Panc1 (cell line): ENCODE measurements at places on chromosomes 6 and 20. TPM values are rescaled to one million over a fixed set of nuclear protein-coding genes. Genes with fewer than 3 reads are reported as not detected.

DNA sequence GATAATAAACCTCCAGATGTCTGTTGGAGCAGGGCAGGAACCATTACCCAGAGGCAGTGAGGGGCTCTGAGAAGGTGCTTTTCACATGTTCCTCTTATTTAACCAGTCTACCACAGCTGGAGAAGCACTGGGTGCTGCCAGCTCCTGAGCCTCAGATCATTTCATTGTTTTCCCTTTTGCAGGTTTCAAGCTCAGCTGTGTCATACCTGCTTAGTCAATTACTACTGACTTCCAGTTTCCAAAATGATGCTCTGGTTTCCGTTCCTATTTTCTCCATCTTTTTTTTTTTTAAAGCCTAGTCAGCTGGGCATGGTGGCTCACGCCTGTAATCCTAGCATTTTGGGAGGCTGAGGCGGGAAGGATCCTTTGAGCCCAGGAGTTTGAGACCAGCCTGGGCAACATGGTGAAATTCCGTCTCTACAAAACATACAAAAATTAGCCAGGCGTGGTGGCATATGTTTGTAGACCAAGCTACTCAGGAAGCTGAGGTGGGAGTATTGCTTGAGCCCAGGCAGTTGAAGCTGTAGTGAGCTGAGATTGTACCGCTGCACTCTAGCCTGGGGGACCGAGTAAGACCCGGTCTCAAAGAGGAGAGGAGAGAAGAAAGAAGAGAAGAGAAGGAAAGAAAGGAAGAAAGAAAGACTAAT lies 6.7 kb downstream of the FLOT1 start:
- peaks cover 17% of the 10 kb centered on the region for H3K36me3 ChIP-seq
- H3K4me3 ChIP-seq = no peak overlapping the region
- peaks cover 17% of the 10 kb centered on the region; the same call in 1 of the 2 replicates for H3K4me1 ChIP-seq
- no peak for DNase-seq
- no peaks in the 10 kb centered on the region for H3K27me3 ChIP-seq

GRCh38 chr6:84731901-84732300 lies 32.5 kb downstream of the TBX18 start:
- H3K36me3 ChIP-seq = 0 out of 2 replicates have a peak, but pooled peaks cover 2% of the 10 kb centered on the region
- H3K4me1 ChIP-seq = no peaks in the 10 kb centered on the region
- no peak for DNase-seq
- H3K27ac ChIP-seq = no peak overlapping the region

- H3K4me3 ChIP-seq = no peak overlapping the region
- no peak for DNase-seq
- no peaks in the 10 kb centered on the region for H3K4me1 ChIP-seq
- H3K36me3 ChIP-seq = no peaks in the 10 kb centered on the region
- peaks cover 13% of the 10 kb centered on the region for H3K27me3 ChIP-seq
Observed at GRCh38 chr6:29566856-29567255, 7.3 kb upstream of the UBD start.

Gene OR2H2
- not detected for total RNA-seq

GRCh38 chr6:159788753-159789376 lies 537 bp downstream of the TCP1 start:
- H3K4me3 ChIP-seq = peak overlapping the region; percentile 98
- peak overlapping the region; percentile 87 for H3K27ac ChIP-seq
- H3K4me1 ChIP-seq = peaks cover 28% of the 10 kb centered on the region; the same call in 1 of the 2 replicates
- DNase-seq = no peak
- peaks cover 54% of the 10 kb centered on the region for H3K36me3 ChIP-seq

GRCh38 chr6:157264701-157265100 lies 58.6 kb downstream of the TMEM242 start:
- DNase-seq = no peak
- no peaks in the 10 kb centered on the region for H3K27me3 ChIP-seq
- H3K27ac ChIP-seq = no peak overlapping the region
- H3K4me1 ChIP-seq = peaks cover 2% of the 10 kb centered on the region; the same call in 1 of the 2 replicates

Gene SRMS
- not detected for total RNA-seq

DNA sequence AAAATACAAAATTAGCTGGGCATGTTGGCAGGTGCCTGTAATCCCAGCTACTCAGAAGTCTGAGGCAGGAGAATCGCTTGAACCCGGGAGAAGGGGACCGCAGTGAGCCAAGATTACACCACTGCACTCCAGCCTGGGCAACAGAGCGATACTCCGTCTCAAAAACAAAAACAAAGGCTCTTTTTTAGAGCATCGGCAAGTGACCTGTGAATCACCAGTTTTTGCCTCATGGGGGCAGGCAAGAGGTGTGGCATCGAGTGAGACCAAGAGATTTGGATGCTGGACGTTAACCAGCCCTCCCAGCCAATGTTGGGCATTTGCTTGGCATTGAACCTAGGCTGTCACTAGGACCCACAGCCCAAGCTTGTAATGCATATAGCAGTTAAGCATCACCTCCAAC lies 14.6 kb upstream of the CDK5RAP1 start:
- no peak overlapping the region for H3K4me3 ChIP-seq
- no peaks in the 10 kb centered on the region for H3K36me3 ChIP-seq
- no peaks in the 10 kb centered on the region for H3K4me1 ChIP-seq
- no peak for DNase-seq

Gene TRIM40
- total RNA-seq = not detected

GRCh38 chr6:137033828-137034227 lies 10.9 kb downstream of the IL20RA start:
- H3K4me1 ChIP-seq = no peaks in the 10 kb centered on the region
- no peaks in the 10 kb centered on the region for H3K36me3 ChIP-seq
- H3K27me3 ChIP-seq = peaks cover 8% of the 10 kb centered on the region
- no peak overlapping the region for H3K4me3 ChIP-seq

DNA sequence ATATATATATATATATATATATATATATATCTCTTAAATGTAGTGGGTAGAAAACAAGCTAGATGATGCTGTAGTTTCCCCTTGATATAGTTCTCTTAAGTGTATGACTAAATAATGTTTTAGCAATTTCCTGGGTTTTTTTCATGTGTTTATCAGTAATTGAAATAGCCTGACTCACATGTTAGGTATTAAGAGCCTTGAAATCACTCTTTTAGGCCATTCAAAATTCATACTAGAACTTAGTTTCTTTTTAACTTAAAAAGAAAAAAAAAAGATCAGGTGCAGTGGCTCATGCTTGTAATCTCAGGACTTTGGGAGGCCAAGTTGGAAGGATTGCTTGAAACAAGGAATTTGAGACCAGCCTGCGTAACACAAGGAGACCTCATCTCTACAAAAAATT lies 44.1 kb downstream of the NKX2-4 start:
- no peaks in the 10 kb centered on the region for H3K27me3 ChIP-seq
- no peaks in the 10 kb centered on the region for H3K4me1 ChIP-seq
- DNase-seq = no peak

GRCh38 chr6:10550764-10551163 lies 29.6 kb downstream of the GCNT2 start:
- no peaks in the 10 kb centered on the region for H3K27me3 ChIP-seq
- no peaks in the 10 kb centered on the region for H3K36me3 ChIP-seq
- H3K4me3 ChIP-seq = no peak overlapping the region
- DNase-seq = no peak
- H3K27ac ChIP-seq = no peak overlapping the region

DNA sequence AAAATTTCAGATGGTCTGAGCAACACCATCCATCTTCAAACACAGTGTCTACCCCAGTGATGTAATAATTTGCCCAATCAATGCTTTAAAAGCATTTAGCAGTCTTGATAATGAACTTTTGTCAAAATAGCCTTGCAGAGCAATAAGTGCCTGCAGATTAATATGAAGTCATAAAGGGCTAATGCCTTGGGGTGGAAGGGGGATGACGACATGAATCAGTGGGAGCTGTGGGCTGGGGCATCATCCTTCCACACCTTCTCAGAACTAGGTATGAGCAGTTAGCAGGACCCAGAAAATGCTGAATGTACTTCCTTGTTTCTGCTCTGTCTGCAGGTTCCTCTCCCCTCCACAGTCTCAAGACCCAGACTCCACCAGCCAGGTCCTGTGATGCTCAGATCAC lies 166.2 kb upstream of the MAFB start:
- H3K4me1 ChIP-seq = no peaks in the 10 kb centered on the region
- no peak for DNase-seq
- H3K36me3 ChIP-seq = no peaks in the 10 kb centered on the region
- no peak overlapping the region for H3K4me3 ChIP-seq
- H3K27ac ChIP-seq = no peak overlapping the region

Gene TINAG
- total RNA-seq = not detected

DNA sequence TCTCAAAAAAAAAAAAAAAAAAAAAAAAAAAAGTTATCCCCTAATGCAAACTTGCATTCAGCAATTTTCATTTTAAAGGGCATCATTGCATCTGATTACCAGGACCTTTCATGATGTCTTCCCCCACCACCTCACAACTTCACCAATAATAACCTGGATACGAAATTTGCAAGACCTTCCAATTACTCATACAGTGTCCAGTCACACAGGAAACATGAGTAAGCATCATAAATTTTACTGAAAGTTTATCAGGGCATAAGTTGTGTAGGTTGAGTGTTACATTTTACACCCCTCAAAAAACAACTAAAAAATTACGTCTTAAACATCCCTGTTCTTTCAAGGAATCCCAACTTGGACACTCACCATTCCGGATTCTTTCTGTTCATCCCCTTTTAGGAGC lies 79.1 kb upstream of the ANKEF1 start:
- no peak overlapping the region for H3K27ac ChIP-seq
- no peak for DNase-seq

Gene CAGE1
- not detected for total RNA-seq

- no peaks in the 10 kb centered on the region for H3K27me3 ChIP-seq
- H3K36me3 ChIP-seq = no peaks in the 10 kb centered on the region
- no peak overlapping the region for H3K27ac ChIP-seq
- no peak overlapping the region for H3K4me3 ChIP-seq
- DNase-seq = no peak
Observed at GRCh38 chr6:136624347-136624746, 74.1 kb upstream of the MAP7 start.

DNA sequence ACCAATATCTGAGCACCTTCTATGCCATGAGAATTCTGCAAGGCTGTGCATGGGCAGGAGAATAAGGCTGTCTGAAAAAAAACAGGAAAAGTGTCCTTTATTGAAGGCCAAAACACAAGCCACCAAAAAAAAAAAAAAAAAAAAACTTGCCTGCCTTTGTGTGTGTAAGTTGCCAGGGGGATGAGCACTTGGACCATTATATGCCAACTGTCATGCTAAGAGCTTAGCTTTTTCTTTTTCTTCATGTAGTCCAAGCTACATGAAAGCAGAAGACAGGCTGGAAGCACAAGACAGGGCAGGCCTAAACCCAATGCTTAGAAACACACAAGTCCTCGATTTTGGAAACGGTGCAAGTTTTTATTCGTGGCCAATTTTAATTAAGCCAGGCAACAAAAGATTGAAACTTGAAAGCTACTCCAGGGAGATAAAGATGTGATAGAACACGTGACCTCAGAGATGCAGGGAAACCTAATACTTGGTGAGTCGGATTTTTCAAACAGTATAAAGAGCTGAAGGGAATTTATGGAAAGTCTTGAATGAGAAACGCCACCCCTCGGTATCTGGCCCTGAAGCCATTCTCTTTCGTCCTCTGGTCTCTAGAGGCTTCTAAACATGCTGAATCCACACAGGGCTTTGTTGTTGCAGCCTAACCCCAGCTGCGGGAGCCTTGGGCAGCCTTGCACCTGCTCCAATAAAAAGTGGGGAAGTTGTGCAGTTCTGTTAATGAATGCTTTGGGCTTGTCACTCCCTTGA lies 8.6 kb downstream of the BMP7 start:
- H3K4me3 ChIP-seq = no peak overlapping the region
- no peaks in the 10 kb centered on the region for H3K36me3 ChIP-seq

DNA sequence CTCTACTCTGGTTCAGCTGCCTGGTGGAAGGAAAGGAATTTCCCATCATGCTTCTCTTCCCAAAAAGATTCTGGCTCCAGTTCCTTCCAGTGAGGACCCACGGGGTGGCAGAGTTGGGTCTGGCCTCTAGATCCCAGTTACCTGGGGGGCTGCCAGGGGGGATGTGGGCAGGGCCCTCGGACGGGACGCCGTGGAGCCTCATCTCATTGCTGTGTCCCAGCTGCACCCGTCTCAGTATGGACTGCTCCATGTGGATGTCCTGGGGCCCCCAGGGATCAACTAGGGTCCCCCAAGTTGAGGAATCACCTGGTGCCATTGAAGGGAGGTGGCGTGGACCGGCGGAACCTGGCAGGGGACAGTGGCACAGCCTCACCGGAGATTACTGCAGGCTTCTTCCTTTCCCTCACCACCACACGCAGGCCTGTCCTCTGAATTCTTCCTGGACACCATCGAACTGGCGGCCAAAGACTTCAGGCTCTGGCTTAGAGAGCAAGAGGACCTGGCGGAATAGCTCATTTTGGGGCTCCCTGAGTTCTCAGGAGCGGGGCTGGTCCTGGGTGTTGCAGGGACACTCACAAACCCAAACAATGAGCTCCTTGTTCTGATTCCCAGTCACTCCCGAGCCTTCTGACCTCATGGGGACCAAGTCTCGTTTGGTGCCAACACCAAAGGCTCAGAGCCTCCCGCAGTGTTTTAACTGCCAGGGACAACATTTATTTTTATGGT lies 8.5 kb downstream of the ZBP1 start:
- no peaks in the 10 kb centered on the region for H3K36me3 ChIP-seq
- DNase-seq = no peak
- H3K27me3 ChIP-seq = no peaks in the 10 kb centered on the region

Gene DOP1A
- 13.4 TPM for total RNA-seq

DNA sequence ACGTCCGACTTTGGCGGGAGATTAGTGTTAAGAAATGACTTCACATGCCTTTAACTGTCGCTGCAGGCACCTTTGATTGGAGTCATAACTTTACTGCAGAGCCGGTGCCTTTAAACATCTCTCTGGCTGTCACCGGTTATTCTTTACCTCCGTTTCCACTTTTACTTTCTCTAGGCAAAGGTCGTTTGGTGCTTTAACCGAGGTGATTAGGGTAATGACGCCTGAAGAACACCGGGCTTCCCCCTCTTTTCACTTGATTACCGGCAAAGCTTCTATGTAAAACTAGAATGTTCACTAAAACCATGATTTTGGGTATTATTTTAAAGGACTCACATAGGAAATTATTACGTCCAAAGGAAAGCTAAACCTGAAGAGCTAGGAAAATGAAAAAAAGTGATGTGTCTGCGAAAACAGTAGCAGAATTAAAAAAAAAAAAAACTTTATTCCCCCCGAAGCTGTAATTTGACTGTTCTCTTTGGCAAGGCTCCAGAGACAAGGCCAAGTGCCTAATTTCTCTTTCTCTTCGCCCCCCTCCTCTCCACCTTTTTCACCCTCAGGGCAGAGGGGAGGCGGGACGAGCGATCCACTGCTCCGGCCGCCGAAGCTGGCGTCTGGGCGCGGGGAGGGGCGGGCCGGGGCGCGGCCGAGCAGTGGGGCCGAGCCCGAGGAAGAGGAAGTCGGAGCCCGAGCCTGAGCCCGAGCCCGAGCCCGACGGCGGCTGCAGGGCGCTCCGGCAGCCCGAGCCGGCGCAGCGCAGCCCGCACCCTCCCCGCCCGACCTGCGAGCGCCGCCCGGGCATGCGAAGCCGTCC lies at the start of gene PLEKHG1:
PLEKHG1 (plus strand) TSS at position 687 of the 811 bp plus-strand sequence. CDS start 133,797 bp downstream, outside the sequence.
- H3K4me3 ChIP-seq = peak within 1 kb of the TSS; percentile 42
- H3K27me3 ChIP-seq = peaks cover 35% of the 10 kb centered on the region
- DNase-seq = no peak
- H3K4me1 ChIP-seq = peaks cover 3% of the 10 kb centered on the region; the same call in 1 of the 2 replicates

GRCh38 chr20:38034961-38035360 lies 1.4 kb downstream of the RPRD1B start:
- DNase-seq = no peak
- peak overlapping the region; percentile 94 for H3K4me3 ChIP-seq
- H3K27me3 ChIP-seq = no peaks in the 10 kb centered on the region
- H3K27ac ChIP-seq = peak overlapping the region; percentile 93
- H3K36me3 ChIP-seq = peaks cover 8% of the 10 kb centered on the region

GRCh38 chr20:9838035-9838377 lies 870 bp downstream of the PAK5 start:
- no peak for DNase-seq
- no peaks in the 10 kb centered on the region; the same call in 1 of the 2 replicates for H3K27me3 ChIP-seq
- no peaks in the 10 kb centered on the region for H3K4me1 ChIP-seq
- no peak overlapping the region for H3K27ac ChIP-seq
- H3K36me3 ChIP-seq = no peaks in the 10 kb centered on the region
- peak overlapping the region; percentile 27; the same call in 1 of the 2 replicates for H3K4me3 ChIP-seq
